AG10803 (cell line): ENCODE measurements at places on chromosomes 16 and 17.

- no peak for DNase-seq
Observed at GRCh38 chr16:56134790-56135189, 56.5 kb upstream of the GNAO1 start.

DNA sequence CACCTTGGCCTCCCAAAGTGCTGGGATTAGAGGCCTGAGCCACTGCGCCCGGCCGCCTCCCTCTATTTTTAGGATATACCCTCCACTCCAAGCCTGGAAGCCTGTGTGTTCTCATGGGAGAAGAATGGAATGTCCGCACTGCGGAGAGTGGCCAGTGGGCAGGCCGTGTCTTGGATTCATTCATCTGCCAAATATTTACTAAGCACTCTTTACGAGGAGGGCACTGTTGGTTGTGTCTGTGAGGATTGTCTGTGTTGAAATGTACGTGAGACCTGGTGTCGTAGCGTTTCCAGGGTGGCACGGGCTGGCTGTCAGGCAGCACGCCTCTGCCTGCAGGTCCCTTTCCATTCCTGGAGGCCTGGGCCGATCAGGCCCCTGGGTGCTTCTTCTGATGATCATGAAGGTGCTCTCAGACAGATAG is 19.2 kb downstream of the PGS1 start:
- peak; percentile 81 for DNase-seq

DNA sequence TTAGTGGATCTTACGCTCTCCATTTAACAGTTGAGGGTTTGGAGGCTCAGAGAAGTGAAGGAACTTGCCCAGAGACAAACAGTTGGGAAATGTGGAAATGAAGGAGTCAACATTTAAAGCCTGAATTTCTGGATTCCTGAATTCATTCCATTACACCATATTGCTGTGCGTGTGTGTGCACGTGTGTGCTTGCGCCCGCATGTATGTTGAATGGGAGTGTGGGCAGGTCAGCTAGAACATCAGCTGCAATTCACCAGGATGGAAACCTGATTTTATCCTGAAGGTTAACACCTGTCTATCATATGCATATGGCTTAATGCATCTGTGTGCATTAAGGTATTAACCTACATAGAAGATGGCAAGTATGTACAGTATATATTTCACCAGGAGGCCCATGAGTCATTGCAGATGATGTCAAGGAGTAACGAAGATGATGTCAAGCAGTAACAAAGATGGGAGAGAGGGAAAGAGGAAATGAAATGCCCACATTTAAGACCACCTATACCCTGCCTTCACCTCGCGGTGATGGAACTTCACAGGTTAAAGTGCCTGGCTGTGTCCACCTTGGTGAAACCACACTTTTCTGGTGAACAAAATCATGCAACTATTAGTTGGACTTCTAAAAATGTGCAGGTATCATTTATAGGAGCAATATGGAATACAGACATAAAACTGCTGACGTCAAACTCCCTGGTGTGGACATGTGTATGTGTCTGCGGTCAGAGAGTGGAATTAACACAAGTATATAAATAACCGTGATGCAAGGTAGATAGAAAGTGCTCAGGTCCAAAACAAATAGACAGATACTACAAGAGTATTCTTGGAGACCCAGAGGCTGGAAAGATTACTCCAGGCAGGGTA is 832 bp upstream of the ADAP2 start:
- no peak for DNase-seq

DNA sequence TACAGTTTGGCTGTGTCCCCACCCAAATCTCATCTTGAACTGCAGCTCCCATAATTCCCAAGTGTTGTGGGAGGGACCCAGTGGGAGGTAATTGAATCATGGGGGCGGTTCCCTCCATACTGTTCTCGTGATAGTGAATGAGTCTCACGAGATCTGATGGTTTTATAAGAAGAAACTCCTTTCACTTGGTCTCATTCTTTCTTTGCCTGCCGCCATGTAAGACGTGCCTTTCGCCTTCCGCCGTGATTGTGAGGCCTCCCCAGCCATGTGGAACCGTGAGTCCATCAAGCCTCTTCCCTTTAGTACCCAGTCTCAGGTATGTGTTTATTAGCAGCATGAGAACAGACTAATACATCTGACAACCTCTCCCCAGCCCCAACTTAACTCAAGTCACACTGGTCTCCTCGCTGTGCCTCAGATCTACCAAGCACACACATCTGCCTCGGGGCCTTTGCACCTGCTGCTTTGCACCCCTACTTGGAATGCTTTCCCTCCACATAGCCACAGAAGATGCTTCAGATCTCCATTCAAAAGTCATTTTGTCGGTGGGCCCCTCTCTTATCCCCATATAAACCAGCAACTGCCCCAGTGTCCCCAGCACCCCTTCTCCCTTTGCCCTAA is 74.4 kb downstream of the RPH3AL start:
- no peak for DNase-seq

DNA sequence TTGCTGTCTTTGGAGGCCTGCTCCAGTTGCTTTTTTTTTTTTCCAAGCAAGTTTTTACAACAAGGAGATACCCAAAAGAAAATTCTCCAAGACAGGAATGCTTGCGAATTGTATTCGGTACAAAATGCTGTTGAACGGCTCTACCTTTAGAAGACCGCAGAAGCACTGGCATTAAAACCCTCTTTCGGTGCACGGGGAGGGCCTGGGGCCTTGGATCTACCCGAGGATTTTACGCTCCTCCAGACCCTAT is 1.3 kb upstream of the HELZ start:
- no peak for DNase-seq

GRCh38 chr16:82945420-82946101 is 318.8 kb downstream of the CDH13 start:
- DNase-seq: no peak

GRCh38 chr17:38539386-38539785 is 66.4 kb downstream of the SRCIN1 start:
- DNase-seq: no peak

- peak; percentile 65 for DNase-seq
Observed at GRCh38 chr16:56558024-56558747, 6.7 kb upstream of the MT4 start.

DNA sequence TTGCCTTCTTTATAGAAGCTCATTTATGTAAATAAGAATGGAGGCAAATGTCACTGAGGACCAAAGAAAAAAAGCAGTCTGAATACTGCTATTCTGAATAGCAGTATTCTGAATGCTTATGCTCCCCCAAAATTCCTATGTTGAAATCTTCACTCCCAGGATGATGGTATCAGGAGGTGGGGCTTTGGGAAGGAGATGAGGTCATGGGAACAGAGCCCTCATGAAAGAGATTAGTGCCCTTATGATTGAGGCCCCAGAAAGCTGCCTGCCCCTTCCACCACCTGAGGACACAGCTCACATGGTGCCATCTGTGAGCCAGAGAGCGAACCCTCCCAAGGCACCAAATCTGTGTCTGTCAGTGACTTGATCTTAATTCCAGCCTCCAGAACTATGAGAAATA is 28.8 kb downstream of the HEATR6 start:
- DNase-seq: peak; percentile 5

DNA sequence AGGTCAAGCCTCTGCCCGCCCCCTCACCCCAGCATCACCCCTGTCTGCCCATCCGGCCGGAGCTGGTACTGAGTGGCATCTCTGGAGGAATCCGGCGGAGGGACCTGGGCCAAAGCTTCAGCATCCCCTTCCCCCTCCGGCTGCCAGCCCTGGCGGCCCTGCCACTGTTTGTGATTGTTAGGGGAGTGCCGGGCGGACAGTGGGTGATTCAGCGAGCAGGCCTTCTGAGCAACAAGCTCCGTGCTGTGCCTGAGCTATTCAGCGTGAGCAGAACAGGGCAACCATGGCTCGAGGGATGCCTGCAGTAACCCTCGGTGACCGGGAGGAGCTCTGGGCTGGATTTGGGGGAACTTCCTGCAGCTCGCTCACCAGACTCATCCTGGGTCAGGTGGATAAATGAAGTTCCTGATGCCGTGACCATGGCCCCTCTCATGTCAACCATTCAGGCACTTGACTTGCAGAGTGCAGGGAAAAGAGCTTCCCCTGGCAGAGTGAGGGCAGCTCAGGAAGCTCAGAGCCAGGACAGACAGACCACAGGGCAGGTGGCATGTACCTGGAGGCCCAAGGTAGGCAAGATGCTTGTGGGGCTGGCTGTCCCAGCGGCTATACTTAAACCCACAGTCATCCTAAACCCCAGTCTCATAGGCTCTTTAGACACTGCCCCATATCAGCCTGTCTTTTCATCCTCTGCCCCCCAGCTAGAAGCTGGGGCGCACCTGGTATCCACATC is 24.3 kb upstream of the MLKL start:
- DNase-seq: no peak

DNA sequence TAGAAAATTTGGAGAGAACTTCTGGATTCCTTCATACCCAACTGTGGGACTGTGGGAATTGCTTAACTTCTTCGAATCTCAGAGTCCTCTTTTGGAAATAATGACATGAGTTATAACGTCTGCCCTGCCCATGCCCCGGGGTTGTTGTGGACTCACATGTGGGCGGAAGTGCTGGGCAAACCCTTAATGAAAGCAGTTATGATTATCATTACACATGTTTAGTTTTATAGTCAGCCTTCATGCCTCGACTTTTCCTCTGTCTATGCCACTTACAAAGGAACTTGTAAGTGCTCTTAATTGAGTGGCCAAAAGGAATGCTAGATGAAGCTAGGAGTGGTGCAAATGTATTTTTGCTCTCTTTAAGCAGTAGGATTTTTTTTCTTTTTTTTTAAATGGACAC is 3.9 kb downstream of the KRT27 start:
- DNase-seq: no peak

DNA sequence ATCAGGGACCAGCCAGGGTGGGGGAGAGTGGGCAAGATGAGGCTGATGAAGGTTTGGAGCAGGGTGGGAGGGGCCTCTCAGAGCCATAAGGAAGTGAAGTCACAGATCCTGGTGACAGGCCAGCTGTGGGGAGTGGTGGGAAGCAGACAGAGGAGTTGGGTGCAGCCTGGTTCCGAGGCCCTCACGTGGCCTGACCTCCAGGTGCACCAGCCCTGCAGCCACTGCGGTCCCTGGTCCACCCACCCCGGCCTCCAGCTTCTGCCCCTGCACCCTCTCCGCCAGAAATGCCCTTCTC is 3.9 kb upstream of the ZFPM1 start:
- DNase-seq: no peak

- no peak for DNase-seq
Observed at GRCh38 chr17:83062818-83063671, 16.4 kb upstream of the METRNL start.

DNA sequence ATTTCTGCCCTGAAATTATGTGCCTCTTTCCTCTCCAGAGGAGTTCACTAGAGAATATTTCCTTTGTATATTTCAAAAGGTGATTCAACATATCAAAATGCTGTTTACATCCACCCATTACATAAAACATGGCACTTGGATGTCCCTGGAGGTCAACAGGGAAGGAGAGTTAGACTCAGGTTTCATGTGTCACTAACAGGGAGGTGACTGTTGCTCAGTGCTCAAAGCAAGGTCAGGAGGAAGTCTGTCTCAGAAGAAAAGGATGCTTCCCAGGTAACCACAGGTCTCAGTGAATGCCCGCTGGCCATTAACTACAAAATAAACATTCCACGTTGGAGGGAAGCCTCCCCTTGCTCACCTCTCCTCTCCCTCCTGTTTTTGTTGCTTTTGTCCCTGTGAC is 198.6 kb downstream of the AXIN2 start:
- no peak for DNase-seq

GRCh38 chr17:81723651-81724209 is 11.6 kb downstream of the SLC25A10 start:
- DNase-seq: no peak

GRCh38 chr17:50872710-50873424 is 6.7 kb upstream of the TOB1 start:
- DNase-seq: peak; percentile 89

GRCh38 chr16:67679935-67680897 is 13.6 kb downstream of the C16orf86 start:
- DNase-seq: no peak
